ENCODE measurements at places on chromosomes 1 and 21.

DNA sequence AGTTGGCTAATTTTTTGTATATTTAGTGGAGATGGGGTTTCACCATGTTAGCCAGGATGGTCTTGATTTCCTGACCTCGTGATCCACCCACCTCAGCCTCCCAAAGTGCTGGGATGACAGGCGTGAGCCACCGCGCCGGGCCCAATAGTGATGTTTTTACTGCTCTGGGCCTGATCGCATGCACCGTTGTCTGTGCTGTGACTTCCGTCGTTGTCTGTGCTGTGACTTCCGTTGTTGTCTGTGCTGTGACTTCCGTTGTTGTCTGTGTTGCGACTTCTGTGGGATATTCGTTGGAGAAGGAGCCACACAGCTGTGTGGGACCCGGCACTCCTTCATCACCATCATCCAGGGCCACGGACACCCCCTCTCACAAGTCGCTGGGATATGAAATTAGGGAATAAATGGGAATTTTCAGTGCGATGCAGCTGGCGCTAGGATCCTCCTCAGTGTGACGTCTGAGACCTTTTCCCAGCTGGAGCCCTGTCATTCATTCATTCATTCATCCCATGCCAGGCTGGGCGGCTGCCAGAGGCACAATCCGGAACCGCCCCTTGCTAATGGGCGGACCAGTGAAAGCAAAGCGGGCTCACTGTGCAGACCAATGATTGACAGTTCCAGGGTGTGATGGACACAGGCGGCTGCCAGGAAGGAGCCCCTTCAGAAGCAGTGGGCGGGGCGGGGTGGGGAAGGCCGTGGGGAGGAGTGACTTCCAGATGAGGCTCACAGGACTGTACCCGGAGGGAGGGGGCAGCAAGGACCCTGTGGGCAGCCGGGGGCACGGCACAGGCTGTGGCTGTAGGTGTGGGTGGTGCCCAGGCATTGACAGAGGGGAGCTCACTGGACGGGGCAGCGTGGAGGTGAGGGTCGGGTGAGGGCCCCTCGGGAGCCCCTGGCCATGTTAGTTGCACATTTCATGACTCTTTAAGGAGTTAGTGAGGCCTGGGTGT lies 48.9 kb downstream of the PRKCZ start:
- DNase-seq: no peak

- DNase-seq: no peak
Observed at GRCh38 chr1:243459059-243459458, 203.2 kb downstream of the SDCCAG8 start.

- DNase-seq: no peak
Observed at GRCh38 chr1:192563129-192563528, 12.4 kb upstream of the RGS1 start.

DNA sequence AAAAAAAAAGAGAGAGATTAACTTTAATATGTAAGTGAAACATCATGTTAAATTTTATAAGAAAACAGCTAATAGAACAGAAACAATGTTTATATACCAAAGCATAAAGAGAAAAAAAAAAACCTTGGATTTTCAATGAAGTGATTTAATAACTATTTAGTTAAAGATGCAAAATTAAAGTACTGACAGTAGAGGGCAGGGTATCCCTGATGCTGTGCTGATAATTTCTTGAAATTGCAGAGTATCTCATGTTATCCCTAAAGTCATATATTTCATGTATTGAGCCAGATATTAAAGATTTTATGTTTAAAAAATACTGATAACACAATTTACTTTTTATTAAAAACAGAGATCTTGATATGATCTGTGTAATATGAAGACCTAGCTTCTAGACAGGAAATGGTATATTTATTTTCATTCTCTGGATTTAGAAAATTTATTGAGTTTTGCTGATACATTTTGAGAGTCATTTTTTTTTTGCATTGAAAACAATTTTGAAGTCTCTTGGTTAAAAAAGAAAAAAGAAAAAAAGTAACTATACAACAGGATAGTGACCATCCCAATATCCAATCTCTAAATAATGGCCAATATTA lies 273.2 kb downstream of the USP25 start:
- DNase-seq: no peak

- no peak for DNase-seq
Observed at GRCh38 chr1:219120624-219121544, 52.8 kb upstream of the LYPLAL1 start.

DNA sequence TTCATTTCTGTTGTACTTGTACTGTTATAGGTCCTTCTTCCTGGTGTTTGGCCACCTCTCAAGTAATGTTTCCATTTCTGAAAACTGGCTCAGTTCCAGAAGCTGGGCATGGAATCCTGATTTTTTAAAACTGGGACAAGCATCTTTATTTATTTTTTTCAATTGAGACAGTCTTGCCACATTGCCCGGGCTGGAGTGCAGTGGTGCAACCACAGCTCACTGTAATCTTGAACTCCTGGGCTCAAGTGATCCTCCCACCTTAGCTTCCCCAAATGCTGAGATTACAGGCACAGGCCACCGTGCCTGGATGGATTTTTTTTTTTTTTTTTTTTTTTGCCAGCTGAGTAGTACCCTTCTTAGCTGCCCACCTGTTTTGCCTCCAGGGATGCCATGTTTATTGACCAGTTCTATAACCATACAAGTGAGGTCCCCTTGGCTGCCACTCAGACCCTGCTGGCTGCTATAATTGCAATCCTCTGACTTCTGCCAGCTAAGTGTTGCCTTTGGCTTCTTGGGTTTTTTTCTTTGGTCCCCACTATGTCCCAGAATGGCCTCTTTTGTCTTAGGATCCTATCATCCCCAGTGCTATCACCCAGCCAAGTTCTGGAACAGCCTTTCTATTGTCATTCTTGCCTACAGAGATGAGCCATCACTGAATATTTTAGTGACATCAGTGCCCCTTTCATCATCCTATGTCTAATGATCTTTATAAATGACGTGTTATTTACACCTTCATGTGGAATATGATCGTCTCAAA lies 3.9 kb upstream of the DIP2A start:
- no peak for DNase-seq

Data from activated CD4-positive, alpha-beta T cell treated with anti-CD3 and anti-CD28 coated beads, Interleukin-2, Interleukin-6, amounts not matched to agents 100 ng/mL and 50 ng/mL, durations not matched to agents 16 hours and 8 hours (primary cell).